ENCODE measurements at places on chromosomes 2 and 18.

- DNase-seq, result no peak
Measured at GRCh38 chr2:111694700-111695101, 189.3 kb downstream of the ANAPC1 start.

- DNase-seq, result no peak
Measured at GRCh38 chr2:202965810-202966460, 48.7 kb upstream of the NBEAL1 start.

DNA sequence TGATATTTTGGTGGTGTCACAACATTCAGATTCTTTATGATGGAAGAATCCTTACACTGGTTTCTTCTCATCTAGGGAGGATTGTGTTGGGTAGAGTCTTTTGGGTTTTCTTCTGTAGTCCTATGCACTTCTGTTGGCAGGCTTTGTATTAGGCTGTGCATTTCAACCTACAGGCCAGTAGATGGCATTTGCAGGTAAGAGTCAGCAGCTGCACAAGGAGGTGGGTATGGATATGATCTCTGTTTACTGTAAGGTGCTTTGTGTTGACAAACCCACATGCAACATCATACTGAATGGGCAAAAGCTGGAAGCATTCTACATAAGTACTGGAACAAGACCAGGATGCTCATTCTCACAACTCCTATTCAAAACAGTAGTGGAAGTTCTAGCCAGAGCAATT lies 656.8 kb downstream of the METTL4 start:
- DNase-seq, result no peak

DNA sequence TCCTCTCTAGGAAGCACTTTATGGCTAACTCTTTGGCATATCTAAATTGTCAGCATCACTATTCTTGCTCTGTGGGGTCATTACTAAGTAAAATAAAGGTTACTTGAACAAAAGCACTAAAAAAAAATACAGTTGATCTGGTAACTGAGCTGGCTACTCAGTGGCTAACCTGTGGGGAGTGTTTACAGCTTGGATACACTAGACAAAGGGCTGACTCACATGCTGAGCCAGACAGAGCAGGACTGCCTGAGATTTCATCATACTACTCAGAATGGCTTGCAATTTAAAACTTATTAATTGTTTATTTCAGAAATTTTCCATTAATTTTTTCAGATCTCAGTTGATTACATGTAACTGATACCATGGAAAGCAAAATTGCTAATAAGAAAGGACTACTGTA lies 1690.4 kb upstream of the SLC39A10 start:
- DNase-seq, result no peak

GRCh38 chr18:6590326-6590725 lies 139.2 kb upstream of the ARHGAP28 start:
- DNase-seq, result no peak

GRCh38 chr2:7242189-7242867 lies 325.1 kb downstream of the RNF144A start:
- DNase-seq, result no peak

DNA sequence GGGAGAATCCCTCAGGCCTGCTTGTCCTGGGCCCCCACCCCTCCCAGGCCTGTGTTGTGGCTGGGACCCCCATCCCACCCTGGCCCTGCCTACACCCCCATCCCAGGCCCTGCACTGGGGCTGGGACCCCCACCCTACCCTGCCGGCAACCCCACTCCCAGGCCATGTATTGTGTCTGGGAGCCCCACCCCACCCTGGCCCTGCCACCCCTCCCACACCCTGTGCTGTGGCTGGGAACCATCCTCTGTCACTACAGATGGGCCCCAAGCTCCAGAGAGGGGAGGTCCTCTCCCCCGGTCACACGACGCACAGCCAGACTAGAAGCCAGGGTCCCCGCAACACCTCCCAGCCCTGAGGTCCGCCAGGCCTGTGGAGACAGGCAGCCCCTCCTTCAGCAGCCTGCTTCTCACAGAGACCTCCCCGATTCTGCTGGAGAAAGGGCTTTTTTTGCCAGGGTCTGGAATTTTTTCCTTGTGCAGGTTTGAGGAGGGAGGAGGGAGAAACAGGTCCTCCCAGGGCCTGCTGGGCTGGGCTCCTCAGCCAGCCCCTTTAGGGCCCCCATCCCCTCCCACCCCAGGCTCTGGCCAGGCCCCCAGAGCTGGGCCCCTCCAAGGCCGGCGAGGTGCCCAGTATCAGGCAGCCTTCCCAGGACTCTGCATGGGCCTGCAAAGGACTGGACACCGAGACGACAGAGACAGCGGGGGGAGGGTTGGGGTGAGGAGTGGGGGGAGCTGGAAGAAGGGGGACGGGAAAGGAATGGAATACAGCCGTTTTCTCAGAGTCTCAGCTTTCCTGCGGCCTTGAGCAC lies 28.0 kb downstream of the KIF1A start:
- no peak for DNase-seq

- DNase-seq, result no peak
Measured at GRCh38 chr2:101622210-101623030, 75.1 kb upstream of the MAP4K4 start.

- no peak for DNase-seq
Measured at GRCh38 chr18:941331-941730, 36.7 kb downstream of the ADCYAP1 start.

DNA sequence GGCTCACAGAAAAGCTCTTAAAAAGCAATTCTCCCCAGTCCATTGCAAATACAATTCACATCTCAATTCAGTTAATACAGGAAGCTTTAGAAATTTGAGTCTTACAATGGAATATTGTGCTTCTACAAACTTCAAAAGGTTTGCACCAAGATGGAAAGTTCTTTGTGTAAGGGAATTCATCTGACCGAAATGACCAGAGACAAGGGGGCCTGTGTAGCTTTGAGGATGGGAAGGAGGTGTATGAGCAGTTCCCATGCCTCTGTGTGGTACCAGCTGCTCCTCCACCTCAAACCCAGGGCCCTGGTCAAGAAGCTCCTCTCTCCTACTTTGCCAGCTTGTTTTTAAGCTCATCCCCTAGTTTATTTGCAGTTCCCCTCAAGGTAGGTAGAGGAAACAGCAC lies 312.8 kb upstream of the PKDCC start:
- no peak for DNase-seq

GRCh38 chr2:48749291-48750127 lies 6.0 kb downstream of the LHCGR start:
- no peak for DNase-seq

GRCh38 chr2:1236606-1237005 lies 176.7 kb upstream of the TPO start:
- DNase-seq, result no peak

- DNase-seq, result no peak
Measured at GRCh38 chr18:13605477-13605876, 120.9 kb downstream of the FAM210A start.

GRCh38 chr2:42849311-42849710 lies 56.9 kb upstream of the HAAO start:
- DNase-seq, result no peak

- DNase-seq, result no peak
Measured at GRCh38 chr2:79862756-79863155, 349.9 kb downstream of the CTNNA2 start.

GRCh38 chr2:127763776-127764175 lies 47.2 kb downstream of the WDR33 start:
- DNase-seq, result no peak

- no peak for DNase-seq
Measured at GRCh38 chr2:121810959-121811853, 55.8 kb downstream of the TSN start.

DNA sequence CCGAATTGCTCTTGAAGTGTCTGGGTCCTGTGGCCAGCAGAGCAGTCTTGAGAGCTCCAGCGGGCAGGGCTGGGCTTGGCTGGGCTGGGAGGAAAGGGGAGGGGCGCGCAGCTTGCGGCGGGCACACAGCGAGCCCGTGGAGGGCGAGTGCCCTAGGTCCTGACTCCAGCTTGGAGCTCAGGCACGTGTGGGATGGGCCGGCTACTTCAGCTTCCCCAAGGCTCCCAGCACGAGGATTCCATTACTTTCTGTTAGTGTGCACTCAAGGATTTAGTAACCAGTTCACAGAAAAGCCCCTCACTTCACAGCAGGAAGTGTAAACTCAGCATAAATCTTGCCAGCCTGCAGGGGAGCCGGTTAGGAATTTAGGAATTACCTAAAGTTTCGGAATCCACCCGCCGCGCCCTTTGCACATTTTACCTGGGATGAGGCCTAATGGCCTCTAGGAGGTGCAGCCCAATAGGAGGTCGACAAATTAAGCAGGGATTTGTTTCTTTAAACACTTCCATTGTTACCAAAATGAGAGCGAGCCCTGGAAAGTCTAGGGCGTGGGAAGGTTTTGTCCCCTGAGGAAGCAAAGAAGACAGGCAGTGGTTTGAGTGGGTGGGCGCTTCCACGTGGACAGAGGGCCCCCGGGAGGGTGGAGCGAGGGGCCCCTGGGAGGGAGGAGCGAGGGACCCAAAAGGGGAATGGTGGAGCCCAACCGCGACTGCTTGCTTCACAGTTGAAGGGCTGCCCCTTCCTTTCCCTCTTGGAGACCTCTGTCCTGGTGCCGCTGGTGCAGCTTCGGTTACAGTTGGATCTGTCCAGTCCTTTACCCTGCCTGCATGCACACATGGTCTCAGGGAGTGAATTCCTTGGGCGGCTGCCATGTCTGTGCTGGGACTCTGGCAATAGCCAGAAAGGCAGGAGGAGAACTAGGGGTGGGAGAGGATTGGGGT lies 93.3 kb downstream of the CTAGE1 start:
- DNase-seq, result no peak

- no peak for DNase-seq
Measured at GRCh38 chr2:148525130-148525529, 119.4 kb upstream of the EPC2 start.

- no peak for DNase-seq
Measured at GRCh38 chr2:182077448-182078142, 91.9 kb downstream of the PPP1R1C start.

GRCh38 chr2:217038001-217038400 lies 178.1 kb upstream of the TNP1 start:
- DNase-seq, result no peak

DNA sequence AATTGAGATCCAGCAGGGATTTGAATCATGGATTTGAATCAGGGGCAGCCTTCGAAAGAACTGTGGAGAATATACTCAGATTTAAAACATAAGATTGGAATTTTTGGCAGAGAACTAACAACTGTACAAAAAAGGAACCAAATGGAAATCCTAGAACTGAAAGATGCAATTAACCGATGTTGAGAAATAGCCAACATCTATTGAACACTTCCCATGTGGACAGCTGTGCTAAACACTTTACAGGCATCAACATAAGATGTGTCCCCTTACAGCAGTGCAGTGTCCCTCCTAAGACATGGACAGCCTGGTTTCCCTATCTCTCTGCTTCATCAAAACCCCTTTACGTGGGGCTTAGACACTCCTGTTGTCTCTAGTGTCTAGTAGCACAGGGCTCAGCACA lies 3.7 kb upstream of the IL1RN start:
- DNase-seq, result no peak

- no peak for DNase-seq
Measured at GRCh38 chr2:961786-962185, 11.1 kb downstream of the SNTG2 start.

DNA sequence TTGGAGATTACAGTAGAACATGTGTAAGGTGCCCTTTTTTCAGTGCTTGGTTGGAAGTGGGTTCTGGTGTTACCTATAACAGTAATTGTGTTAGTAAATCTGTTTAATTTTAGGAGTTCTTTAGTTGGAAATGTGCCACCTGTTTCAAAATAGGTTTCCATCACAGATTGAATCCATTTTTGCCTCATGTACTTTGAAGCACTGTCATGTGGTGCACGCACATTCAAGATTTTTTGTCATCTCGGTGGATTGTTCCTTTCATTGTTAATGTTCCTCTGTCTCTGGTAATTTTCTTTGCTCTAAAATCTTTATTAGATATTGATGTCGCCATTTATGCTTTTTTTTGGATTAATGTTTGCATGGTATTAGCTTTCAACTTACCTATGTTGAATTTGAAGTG lies 1.3 kb downstream of the ATP9B start:
- no peak for DNase-seq

Data from activated naive CD4-positive, alpha-beta T cell (primary cell).